ENCODE measurements at places on chromosomes 7 and 10.

DNA sequence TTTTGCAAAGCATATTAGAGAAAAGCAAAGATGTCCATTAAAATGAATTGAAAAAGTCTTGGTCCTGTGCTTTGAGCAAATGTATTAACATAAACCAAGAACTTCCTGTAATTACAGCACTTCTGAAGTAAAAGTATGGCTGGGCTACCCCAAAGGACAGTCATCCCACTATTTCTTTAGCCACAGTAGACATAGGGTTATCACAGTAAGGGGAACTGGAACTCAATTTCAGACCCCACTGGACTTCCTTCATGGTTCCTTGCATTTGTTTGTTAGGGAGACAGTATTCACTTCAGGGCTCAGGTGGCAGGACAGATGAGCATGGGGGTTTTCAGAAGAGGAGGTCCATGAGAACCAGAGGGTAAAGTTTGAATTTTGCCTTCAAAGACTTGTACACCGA, 203.1 kb upstream of the PDE1C start:
- DNase-seq: no peak

DNA sequence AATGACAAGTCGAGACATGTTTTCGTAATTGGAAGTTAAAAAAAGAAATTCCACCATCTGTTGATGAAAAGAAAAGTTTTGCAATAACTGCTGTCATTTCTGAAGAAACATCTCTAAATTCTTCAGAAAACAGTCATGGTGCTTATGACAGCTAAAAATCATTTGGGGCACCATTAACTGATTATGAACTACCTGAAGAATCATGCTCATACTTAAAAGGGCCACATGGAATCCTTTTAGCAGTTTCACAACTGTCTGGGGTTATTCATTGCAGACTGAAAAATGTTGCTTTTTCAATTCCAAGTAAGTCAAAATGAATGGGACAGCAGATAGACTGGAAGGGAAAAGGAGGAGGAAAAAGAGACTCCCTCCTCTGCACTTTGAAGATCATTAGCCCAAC, 134.2 kb downstream of the CHN2 start:
- no peak for DNase-seq

DNA sequence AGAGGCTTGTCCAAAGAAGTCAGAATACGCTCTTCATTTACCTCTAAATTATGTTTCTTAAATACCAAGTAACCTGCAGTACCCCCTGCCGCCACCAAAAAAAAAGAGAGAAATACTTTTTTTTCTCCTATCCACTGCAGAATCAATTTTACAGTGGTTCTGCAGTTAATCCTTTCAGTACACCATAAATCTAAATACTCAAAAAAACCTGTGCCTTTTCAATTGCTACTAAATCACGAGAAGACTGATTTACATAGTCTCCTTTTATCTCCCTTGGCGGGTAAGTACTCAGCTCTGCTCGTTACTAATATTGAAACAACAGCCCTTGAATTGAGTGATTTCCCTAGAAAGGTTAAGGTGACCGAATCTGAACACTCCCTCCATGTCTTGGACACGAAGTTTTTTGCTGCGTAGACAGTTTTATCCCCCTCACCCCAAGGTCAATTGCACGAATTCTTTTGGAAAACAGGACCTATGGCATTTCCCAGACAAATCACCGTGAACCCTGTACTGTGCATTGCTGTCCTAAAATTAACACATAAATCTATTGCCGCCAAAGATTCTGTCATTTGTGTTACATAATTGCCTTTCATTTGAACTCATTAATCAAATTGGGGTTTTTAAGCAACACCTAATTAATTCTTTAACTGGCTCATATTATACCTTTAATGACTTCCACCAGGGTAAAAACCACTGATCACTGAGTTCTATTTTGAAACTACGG, 512 bp upstream of the VIM start:
- DNase-seq: peak; percentile 61

- DNase-seq: peak; percentile 80
Measured at GRCh38 chr7:104156842-104157277, 51.0 kb downstream of the ORC5 start.

- no peak for DNase-seq
Measured at GRCh38 chr7:97224316-97224715, 106.8 kb downstream of the SDHAF3 start.

- peak; percentile 9 for DNase-seq
Measured at GRCh38 chr10:118521415-118522117, 73.9 kb downstream of the PRLHR start.

DNA sequence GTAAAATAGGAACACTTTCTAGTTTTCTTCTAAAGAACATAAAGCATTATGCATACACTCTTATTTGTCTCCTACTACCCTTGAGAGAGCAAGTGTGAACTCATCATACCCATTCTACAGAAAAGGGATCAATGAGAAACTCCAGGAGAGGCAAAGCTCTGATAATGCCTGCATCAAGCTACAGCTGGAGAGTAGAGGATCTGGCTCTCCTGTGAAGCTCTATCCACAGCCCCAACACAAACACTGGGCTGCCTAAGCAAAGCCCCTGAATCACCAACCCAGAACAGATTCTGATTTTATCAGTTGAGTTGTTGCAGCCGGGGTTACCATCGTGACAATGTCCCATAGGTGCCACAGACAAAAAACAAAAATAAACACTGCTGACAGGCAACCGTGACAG, 74.9 kb downstream of the NUDCD3 start:
- DNase-seq: no peak

DNA sequence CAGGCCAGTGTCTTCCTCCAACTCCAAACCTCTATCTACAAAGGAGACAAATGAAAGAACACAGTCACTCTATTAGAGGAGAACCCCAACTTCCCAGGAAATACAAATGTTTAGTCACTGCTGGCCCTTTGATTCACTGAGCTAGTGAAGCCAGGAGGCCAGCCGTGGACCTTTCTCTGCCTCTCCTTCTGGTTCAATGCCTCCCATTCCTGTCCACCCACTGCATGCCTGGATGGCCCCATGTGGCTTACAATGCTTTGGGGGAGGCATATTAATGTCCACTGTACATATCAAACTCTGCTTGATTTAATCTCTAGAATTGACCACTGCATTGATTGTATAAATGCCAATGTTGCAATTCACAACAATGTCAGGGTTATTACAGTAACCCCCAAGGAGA, 687.3 kb downstream of the KCNMA1 start:
- no peak for DNase-seq

GRCh38 chr7:64098-64915, 128.1 kb upstream of the FAM20C start:
- peak; percentile 25 for DNase-seq

- no peak for DNase-seq
Measured at GRCh38 chr7:73815436-73815835, 15.4 kb upstream of the CLDN4 start.

- DNase-seq: no peak
Measured at GRCh38 chr7:155809947-155810769, 2.1 kb downstream of the SHH start.

- no peak for DNase-seq
Measured at GRCh38 chr7:67773081-67773480, 776.4 kb downstream of the TYW1 start.

DNA sequence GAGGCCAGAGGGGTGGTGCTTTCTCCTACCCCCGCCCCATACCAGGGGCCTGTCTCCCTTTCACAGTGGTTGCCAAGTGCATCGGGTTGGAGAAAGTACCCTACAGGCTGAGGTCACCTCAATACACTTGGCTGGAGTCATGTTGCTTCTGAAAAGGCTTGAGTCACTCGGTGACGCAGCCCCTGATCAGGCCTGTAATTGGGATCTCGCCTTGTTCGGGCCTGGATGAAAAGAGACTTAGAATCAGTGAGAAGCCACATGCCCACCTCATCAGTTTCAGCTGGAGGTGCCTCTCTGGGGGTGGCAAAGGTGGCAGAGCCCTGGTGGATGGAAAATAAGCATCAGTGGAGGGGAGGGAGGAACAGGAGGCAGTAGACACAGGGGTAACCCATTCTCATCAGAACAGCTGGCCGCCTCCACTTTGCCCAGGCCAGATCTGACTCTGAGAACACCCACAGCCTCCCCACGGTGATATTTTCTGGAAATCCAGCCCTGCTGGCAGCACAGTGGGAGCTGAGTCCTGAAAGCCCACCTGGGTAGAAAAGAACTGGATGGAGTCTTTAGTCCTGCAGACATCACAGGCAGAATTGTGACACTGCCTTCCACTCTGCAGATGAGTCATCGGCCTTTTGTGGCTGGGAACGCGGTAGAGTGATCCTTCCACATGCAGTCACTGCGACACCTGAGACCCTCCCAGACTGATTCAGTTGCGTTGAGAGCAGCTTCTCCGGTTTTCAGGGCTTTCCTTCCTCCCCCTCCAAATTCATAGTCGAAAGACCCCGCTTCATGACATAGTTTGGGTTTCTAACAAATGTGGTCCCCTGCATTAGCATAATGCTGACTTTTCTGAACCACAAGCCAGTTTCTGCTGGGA, 108.0 kb downstream of the GRK5 start:
- DNase-seq: peak; percentile 90

DNA sequence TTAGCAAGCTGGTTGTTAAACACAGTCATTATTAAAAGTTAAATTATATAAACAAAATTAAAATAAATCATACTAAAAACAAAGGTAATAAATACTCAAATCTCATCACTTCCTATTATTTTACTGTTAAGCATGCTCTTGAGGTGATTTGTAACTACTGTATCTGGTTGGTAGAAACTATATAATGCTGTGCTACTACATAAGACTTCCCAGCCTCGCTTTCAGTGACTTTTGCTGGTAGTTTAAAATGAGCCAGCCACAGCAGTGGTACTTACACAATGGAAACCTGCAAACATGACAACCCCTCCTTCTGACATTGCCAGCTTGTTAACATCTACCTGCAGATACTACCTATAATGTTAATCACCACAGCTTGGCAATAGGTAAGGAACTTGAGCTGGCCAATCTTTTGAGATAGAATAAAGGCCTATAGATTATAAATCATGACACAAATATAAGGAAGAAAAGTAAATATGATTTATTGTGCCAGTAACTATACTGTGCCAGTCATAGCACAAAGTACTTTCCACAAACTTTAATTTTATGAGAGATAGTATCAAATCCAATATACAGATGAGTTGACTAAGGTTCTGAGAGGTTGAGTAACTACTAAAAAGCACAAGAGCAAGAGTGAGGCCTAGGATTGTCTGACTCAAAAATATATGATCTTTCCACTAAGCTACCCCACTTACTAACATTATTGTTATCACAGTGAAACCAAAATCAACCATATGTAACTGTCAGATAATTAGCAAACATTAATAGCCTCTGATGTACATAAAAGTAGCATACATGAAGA, 181.1 kb upstream of the ASAH2 start:
- no peak for DNase-seq

- no peak for DNase-seq
Measured at GRCh38 chr7:47252675-47253074, 329.2 kb downstream of the TNS3 start.

DNA sequence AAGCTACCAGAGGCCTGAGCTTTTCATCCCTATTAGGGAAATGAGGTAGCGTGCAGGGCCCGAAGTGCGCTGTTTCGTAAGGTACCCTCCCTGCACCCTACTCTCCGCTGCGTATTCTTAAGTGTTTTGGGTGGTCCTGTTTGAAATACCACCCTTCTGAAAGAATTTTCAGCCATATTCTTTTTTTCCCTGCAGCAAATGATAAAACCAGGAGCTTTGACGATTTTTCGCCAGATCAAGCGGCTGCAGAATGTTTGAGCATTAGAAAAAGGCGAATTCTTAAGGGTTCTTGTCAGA, 1.2 kb downstream of the RSBN1L start:
- DNase-seq: no peak

DNA sequence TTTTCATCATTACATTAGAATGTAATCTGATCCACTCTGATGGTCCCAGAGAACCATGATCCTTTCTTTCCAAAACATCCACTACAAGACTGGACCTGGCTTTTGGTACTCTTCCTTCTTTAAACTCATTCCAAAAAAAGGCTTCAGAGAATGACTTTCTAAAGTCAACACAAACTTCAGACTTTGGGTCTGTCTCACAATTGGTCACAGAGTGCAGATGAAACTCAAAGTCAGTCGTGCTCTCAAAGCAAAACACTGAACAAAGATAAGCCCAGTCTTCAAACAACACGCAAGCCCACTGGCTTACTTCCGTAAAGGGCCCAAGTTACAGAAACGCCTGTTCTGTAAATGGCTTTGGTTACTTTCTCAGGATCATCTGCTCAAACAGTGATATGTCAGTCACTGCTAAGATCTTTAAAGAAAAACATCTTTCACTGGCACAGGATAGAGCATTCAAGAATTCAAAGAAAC, 250.9 kb upstream of the MKLN1 start:
- DNase-seq: no peak

GRCh38 chr10:132280646-132281074, 27.1 kb downstream of the STK32C start:
- no peak for DNase-seq

GRCh38 chr10:96370584-96371157, 11.9 kb upstream of the OPALIN start:
- peak; percentile 78 for DNase-seq

- DNase-seq: peak; percentile 15
Measured at GRCh38 chr7:156192921-156193320, 380.7 kb upstream of the SHH start.

DNA sequence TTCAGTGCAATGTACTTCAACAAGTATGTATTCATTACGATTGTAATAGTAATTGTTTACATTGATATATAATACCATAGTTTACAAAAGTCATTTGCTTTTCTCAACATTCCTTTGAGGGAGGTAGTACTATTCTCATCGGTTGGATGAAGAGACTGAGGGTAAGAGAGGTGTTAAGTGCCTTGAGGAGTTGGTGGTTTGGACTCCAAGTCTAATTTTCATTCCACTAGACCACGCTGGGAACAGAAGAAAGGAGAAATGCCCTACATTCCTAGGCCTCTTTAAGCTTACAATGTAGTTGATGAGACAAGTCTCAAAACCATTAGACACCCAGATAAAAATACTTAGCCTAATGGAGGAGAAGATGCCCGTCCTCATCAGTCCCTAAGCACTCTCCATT, 28.6 kb downstream of the CDK1 start:
- DNase-seq: no peak

DNA sequence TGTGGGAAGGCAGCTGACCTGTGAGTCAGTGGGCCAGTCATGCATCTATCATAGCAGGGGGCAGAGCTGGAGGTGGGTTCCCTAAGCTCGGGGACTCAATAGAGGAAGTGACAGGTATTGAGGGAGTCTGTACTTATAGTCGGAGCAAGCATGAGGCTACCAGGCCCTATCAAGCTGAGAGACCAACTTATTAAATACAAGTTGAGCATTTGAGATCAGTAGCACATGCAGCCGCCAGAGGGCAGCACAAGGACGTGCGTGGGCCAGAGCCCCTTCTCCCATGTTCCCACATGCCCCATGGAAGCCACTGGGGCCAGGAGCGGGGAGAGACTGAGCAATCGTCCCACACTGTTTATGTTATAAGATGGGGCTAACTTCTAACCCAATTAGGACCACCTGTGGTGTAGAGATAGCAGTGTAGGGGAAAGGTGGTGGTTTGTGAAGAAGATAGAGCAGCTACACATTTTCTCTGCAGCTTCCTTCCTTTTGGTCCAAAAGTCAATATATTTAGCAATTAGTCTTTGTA, 13.0 kb upstream of the STK31 start:
- peak; percentile 91 for DNase-seq

- peak; percentile 85 for DNase-seq
Measured at GRCh38 chr7:128841921-128842673, 11.9 kb downstream of the FLNC start.

GRCh38 chr10:80136134-80136571, 3.6 kb downstream of the PLAC9 start:
- DNase-seq: no peak

Data from DMS53 (cell line).